Dorsolateral prefrontal cortex (tissue), 122 donors: ENCODE measurements at places on chromosomes 12 and 14.

DNA sequence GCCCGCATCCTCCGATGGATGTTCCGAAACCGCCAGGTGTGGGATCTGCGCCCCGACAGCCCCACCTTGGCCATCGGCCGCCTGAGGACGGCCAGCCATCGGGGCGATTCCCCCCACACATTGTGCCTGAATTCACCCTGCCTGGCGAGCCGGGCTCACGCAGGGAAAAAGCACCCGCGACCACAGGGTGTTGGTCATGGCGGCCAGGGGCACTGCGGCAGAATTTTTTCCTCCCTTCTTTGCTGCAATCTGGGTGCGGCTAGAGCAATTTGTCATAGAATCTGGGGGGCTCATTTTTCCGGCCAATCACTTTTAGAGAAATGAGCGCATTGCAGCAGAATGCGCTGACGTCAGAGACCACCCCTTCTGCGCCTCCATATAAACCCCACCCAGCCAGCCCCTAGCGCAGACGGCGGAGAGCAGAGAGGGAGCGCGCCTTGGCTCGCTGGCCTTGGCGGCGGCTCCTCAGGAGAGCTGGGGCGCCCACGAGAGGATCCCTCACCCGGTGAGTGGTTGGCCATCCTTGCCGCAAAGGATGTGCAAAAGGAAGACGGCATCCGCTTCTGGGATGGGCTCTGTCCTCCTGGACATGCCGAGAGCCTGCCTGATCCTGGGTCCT lies at the start of gene MEG3:
Gene MEG3, plus strand, starts transcription at position 406 of the 619 bp plus-strand sequence.
- peak; percentile 74 for DNase-seq

GRCh38 chr14:103755060-103755459 lies 39.5 kb downstream of the ZFYVE21 start:
- DNase-seq: no peak

DNA sequence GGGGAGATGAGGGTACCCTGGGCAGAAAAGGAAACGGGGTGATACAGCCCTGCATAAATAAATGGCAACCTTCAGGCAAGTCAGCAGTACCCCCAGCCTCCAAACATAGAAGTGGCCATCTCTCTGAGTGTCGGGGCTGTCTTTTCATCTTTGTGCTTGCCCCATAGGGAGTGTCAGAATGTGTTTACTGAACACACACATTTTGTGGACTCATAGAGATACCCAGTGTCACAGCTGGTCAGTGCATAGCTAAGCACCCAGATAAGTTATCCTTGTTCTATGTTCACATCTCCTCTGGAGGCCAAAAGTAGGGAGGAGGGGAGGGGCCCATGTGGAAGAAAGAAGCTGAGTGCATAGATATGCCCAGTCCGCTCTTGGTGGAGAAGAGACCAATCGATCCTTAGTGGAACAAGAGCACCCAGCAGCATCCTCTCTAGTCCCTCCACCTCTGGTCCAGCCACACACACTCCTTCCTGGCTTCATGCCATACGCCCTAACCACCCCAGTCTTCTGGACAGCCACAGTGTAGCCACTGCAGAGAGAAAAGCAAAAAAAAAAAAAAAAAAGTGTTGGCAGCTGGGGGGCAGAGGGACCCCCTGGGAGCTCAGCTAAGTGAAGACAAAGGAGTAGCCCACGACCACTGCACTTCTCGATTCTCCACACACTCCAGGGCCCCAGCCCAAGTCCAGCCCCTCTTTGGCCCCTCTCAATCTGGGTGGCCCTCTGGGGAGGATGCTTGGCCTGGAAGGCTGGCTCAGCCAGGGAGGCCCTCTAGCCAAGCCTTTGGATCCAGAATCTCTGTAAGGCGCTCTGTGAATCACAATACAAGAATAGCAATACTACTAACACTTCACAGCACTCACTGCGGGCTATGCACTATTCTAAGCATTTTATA lies 2.6 kb downstream of the ITGA7 start:
- DNase-seq: no peak

GRCh38 chr12:96326628-96327227 lies 73.5 kb downstream of the CDK17 start:
- DNase-seq: no peak

DNA sequence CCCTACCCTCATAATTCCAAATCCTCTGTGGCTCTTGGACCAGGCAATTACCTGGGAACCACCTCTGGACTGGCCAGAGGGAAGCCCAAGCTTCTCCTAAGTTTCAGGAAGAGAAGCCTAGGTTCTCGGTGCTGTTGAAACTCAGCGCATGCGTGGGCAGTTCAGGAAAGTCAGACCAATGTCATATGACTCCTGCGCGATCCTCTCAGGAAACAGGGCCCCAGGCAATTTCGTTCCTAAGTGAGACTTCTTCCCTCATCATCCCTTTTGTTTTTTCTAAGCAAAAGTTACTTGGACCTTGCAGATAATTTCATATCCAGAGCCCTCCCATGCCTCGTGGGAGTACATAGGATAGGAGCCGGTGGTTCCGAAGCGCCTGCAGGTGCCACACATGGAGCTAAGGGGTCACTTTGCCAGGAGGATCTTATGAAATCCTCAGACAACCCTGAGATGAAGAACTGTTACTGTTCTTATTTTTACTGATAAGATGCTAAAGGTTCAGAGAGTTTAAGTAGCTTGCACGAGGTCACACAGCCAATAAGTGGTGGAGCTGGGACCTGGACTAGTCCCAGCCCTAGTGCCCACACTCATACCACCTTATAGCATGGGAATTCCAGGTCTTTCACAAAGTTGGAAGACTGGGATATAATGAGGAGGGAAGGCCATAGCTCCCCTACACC lies 168.2 kb downstream of the ZFP36L1 start:
- no peak for DNase-seq

- peak; percentile 30 for DNase-seq
Measured at GRCh38 chr14:56119201-56119981, 1.2 kb downstream of the PELI2 start.

- DNase-seq: peak; percentile 65
Measured at GRCh38 chr12:110367181-110367864, 36.2 kb downstream of the ANAPC7 start.

GRCh38 chr12:78177298-78177697 lies 346.6 kb downstream of the NAV3 start:
- no peak for DNase-seq

DNA sequence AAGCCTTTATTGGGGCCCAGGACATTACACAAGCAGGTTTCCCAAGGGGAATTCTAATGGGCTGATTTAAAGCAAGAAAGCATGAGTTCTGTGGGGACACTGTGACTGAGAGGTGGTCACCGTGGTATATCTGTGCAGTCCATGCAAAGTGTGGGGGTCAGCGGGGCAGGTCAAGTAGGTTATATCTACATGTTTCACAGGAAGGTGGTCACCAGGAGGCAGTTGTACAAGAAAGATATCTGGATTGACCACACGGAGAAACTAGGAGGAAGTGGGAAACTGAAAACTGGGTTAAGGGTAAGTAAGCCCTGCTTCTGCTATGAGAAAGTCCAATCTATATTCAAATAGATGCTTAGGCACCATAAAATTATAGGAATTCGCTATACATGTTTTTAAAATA lies 77.8 kb upstream of the CNOT2 start:
- no peak for DNase-seq

GRCh38 chr12:120928864-120929652 lies 24.9 kb upstream of the SPPL3 start:
- DNase-seq: no peak

DNA sequence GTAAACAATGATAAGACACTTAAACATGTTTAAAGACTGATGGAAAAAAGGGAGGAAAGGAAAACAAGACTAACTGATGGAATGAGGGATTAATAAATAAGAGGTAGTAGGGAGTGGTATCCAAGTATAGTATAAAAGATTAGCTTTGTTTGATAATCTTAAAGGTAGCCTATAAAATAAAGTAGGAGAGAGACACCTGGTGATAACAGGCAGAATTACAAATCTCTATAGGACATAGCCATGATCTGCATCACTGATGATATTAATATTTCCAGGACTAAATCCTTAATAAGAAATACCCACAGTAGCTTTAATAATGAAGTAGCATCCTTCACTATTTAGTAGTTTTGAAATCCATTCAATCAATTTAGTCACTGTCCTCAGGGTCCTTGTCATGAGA lies 30.4 kb downstream of the DLGAP5 start:
- DNase-seq: no peak

DNA sequence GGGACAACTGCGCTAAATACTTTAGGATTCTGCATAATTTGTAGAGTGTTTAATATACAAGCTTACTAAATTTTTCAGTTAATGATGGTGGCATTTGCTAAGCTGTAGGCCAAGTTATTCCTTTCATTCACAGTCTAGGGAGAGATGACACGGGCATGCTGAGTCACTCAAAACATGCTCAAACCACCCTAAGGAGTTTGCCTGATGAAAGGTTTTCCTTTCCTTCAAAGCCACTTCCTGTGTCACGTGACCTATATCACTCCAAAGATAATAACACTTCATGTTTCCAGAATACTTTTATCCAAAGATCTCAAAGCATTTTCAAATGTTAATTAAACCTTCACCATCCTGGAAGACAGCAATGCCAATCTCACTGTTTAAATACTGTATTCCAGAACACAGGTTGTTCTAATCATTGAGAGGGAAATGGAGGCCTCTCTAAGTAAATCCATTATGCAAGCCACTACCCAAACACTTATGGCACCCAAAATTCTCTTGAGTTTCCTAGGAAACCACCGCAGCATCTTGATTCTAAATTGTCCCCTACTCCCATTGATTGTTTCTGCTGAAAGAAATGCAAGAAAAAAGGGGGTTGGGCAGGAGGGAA lies 207.0 kb upstream of the CDKN3 start:
- no peak for DNase-seq

DNA sequence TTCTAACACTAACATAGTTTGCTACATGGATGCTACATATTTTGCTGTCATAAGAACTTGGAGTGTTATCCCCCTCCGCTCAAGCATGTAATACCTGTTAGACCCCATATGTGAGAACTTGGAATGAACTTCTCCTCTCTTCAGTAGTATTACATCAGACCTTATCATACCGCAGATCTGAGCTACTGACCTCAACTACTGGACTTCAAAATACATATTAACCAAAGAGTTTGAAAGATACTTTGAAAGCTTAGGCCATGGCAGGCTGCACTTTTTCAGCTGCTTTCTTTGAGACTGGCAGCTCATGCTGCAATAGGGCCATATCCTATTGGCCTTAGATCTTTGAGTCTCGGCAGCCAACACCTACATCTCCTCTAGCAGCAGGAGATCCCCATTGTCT lies 74.8 kb downstream of the EEA1 start:
- no peak for DNase-seq
